ENCODE measurements at places on chromosomes 1 and 21. TPM values are rescaled to one million over a fixed set of nuclear protein-coding genes. Genes with fewer than 3 reads are reported as not detected.

DNA sequence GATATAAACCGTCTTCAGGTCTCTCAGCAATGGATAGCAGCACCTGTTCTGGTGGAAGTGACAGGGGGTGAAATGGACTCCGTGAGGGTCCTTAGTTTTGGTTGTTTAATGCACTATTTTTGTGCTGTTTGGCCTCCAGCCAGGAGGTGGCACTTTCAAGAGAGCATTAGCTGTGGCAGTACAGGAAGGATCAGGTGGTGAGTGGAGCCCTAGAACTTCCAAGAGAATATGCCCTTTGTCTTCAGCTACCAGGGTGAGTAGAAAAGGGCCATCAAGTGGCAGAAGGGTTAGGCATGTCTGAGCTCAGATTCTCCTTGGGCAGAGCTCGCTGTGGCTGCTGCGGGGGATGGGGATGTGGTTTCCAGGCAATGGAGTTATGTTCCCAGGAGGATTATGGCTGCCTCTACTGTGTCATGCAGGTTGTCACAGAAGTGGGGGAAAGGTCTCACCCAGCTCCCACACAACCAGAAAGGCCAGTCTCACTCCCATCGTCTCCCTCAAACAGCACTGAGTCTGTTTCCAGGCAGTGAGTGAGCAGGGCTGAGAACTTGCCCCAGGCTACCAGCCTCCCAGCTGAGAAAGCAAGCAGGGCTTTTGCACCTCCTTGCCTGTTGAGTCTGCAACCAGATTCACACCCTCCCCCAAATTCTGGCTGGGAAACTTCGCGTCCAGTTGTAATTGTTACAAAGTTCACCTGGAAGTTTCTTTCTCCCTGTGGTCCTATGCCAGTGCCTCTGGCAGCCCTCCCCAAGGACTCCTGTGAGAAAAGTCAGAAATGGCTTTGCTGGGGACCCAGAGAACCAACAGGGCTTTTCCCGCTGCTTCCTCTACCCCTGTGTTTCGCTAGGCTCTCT is 39.1 kb upstream of the TTLL7 start:
- H3K36me3 ChIP-seq = no peaks in the 10 kb centered on the region
- no peak overlapping the region for H3K4me3 ChIP-seq
- H3K27ac ChIP-seq = no peak overlapping the region
- no peak for DNase-seq
- H3K4me1 ChIP-seq = peaks cover 3% of the 10 kb centered on the region
- no peaks in the 10 kb centered on the region for H3K27me3 ChIP-seq

- H3K36me3 ChIP-seq = no peaks in the 10 kb centered on the region
- DNase-seq = no peak
- H3K27ac ChIP-seq = no peak overlapping the region
- no peak overlapping the region for H3K4me3 ChIP-seq
- H3K4me1 ChIP-seq = no peaks in the 10 kb centered on the region
These were observed 134.6 kb downstream of the GLIS1 start for GRCh38 chr1:53604291-53604919.

The DCST1 gene
- total RNA-seq = not detected

DNA sequence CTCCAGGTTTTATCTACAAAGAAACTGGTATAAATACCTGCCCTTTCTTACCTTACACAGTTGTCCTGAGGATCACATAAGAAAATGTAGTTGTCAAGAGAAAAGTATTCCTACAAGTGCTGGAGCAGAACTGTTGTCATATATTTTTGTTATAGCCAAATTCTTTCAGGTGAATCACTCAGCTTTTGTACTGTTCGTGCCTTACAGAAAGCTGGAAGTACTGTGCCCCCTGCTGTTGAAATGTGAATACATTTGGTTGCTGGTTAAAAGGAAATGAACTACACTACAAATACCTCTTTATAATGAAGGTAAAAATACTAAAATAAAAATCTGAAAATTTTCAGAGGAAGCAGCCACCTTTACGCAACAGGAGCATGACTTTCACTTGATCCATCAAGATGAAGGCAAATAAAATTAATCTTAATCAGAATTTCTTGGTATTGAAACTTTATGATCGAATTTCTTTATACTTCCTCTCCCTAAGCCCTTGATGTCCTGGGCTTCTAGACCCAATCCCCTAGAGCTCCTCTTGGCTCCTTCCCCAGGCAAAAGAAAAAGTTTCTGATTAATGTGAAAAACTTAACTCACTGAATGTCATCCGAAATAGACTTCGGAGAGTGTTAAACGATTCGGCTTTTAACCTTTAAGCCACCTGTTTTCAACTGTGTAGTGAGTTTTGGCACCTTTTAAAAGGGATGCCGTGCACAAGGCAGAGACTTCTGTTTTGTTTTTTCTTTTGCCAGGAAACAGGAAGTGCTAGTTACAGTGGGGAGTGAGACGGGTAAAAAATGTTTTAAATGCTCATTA is 12.5 kb downstream of the CHML start:
- peak overlapping the region; percentile 24 for H3K27ac ChIP-seq
- H3K36me3 ChIP-seq = no peaks in the 10 kb centered on the region
- no peaks in the 10 kb centered on the region for H3K27me3 ChIP-seq
- no peak overlapping the region for H3K4me3 ChIP-seq
- peak; percentile 64 for DNase-seq

GRCh38 chr21:30613836-30614235 is at the start of gene KRTAP6-1:
KRTAP6-1 (minus strand) TSS chr21:30613930; CDS start chr21:30613904, 26 bp downstream.
- H3K27ac ChIP-seq = no peak within 1 kb of the TSS
- H3K4me3 ChIP-seq = no peak within 1 kb of the TSS
- H3K36me3 ChIP-seq = no peaks in the 10 kb centered on the region
- no peak for DNase-seq
- H3K27me3 ChIP-seq = no peaks in the 10 kb centered on the region
- H3K4me1 ChIP-seq = no peaks in the 10 kb centered on the region

DNA sequence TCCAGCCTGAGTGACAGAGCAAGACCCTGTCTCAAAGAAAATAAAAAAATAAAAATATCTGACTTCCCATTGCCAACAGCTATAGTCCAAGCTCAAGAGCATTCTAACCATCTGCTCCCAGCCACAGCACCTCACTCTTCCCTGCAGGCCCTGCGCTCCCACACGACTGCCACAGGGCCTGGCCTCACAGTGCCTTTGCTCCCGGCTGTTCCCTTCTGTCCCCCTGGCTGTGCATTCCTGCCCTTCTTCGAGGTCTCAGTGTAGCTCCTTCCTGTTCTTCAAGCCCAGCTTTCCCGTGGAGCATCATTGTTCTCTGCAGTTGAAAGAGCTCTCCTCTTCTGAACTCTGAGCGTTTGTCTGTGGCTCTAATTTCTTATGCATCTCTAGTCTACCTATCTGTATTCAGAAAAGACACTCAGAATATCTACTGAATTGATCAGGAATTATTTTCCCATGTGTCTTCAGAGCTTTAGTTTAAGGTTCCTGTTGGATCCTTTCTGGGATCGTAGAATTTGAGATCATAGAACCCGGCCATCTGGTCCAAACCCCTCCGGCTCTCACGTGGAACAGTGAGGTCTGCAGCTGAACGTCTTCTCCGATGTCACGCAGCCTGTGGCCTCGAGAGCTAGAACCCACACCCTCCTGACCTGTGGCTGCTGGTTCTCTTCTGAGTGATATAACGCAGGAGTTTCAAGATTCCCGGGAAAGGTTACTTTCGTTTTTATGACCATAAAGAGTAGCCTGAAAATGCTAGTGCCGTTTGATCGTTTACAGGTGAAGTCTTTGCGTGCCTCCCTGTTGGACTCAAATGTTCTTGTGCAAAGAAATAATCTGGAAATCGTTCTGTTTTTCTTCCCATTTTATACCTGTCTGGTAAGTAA is 54.4 kb downstream of the DOP1B start:
- no peaks in the 10 kb centered on the region for H3K27me3 ChIP-seq
- peaks cover 8% of the 10 kb centered on the region for H3K4me1 ChIP-seq
- peak; percentile 57 for DNase-seq
- H3K36me3 ChIP-seq = no peaks in the 10 kb centered on the region

The LRRIQ3 gene
- total RNA-seq = 3.3 TPM

The PPFIA4 gene
- 21.5 TPM for total RNA-seq

The CRYZL1 gene
- 80.0 TPM for total RNA-seq

GRCh38 chr1:178393370-178393769 is 103.4 kb downstream of the CLEC20A start:
- H3K27ac ChIP-seq = no peak overlapping the region
- no peaks in the 10 kb centered on the region for H3K36me3 ChIP-seq
- H3K4me1 ChIP-seq = peaks cover 8% of the 10 kb centered on the region
- H3K27me3 ChIP-seq = no peaks in the 10 kb centered on the region
- no peak for DNase-seq

The CHRNB2 gene
- total RNA-seq = 0.11 TPM

- H3K4me1 ChIP-seq = peaks cover 52% of the 10 kb centered on the region
- peak; percentile 56 for DNase-seq
- H3K36me3 ChIP-seq = no peaks in the 10 kb centered on the region
- peak overlapping the region; percentile 74 for H3K27ac ChIP-seq
These were observed 68.7 kb upstream of the KLHDC7A start for GRCh38 chr1:18411820-18412641.

DNA sequence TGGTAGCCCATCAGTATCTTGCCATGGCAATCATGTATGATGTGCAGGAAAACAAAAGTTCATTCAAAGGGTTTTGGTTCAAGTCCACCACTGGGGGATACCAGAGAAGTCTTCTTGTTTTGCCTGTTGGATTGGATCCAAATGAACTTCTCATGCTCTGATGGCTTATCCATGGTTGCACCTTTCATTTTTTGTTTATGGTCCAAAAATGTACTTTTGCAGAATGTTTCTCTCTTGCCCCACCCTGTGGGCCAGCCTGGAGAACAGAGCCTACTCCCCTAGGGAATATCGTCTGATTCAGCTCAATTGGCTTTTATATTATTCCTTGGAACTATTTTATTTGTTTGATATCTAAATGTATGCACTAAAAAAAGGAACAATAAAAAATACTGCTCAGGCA is 20.1 kb upstream of the CLCA1 start:
- H3K4me1 ChIP-seq = no peaks in the 10 kb centered on the region
- no peak overlapping the region for H3K4me3 ChIP-seq
- H3K27me3 ChIP-seq = no peaks in the 10 kb centered on the region
- no peak overlapping the region for H3K27ac ChIP-seq
- no peak for DNase-seq

The CD164L2 gene
- total RNA-seq = 1.6 TPM

- H3K36me3 ChIP-seq = no peaks in the 10 kb centered on the region
- H3K27me3 ChIP-seq = no peaks in the 10 kb centered on the region
- no peak overlapping the region for H3K4me3 ChIP-seq
- no peak overlapping the region for H3K27ac ChIP-seq
- DNase-seq = no peak
These were observed 11.8 kb downstream of the RRP1 start for GRCh38 chr21:43801006-43801783.

- no peak overlapping the region for H3K4me3 ChIP-seq
- H3K4me1 ChIP-seq = peaks cover 4% of the 10 kb centered on the region
- no peak overlapping the region for H3K27ac ChIP-seq
These were observed 197.2 kb downstream of the ADSS2 start for GRCh38 chr1:244254467-244254866.

The PRUNE1 gene
- total RNA-seq = 27.0 TPM

The SPRR1B gene
- total RNA-seq = not detected

DNA sequence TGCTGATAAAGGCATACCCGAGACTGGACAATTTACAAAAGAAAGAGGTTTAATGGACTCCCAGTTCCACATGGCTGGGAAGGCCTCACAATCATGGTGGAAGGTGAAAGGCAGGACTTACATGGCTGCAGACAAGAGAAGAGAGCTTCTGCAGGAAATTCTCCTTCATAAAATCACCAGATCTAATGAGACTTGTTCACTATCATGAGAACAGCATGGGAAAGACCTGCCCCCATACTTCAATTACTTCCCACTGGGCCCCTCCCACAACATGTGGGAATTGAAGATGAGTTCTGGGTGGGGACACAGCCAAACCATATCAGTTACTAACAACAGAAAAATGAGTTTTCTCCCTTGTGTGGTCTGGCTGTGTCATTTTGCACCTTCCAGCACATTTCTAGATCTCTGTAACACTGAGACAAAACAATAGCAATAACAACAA is 741.4 kb downstream of the KCNT2 start:
- DNase-seq = no peak
- H3K27ac ChIP-seq = no peak overlapping the region
- no peaks in the 10 kb centered on the region for H3K27me3 ChIP-seq
- no peaks in the 10 kb centered on the region for H3K36me3 ChIP-seq

- no peak overlapping the region for H3K27ac ChIP-seq
- H3K4me3 ChIP-seq = no peak overlapping the region
- H3K4me1 ChIP-seq = no peaks in the 10 kb centered on the region
- DNase-seq = no peak
- no peaks in the 10 kb centered on the region for H3K27me3 ChIP-seq
These were observed 17.5 kb downstream of the SLC26A9 start for GRCh38 chr1:205925736-205926135.

GRCh38 chr1:117671781-117672501 is 66.1 kb downstream of the TENT5C start:
- H3K4me3 ChIP-seq = no peak overlapping the region
- H3K4me1 ChIP-seq = no peaks in the 10 kb centered on the region
- no peaks in the 10 kb centered on the region for H3K36me3 ChIP-seq
- H3K27me3 ChIP-seq = no peaks in the 10 kb centered on the region
- H3K27ac ChIP-seq = no peak overlapping the region

All from neural progenitor cell (in vitro differentiated cells).